ENCODE measurements at places on chromosomes 11 and 22.

GRCh38 chr22:37455896-37456295, 28.6 kb upstream of the ELFN2 start:
- no peak for DNase-seq

GRCh38 chr11:24760681-24761080, 263.8 kb downstream of the LUZP2 start:
- peak; percentile 6 for DNase-seq

- no peak for DNase-seq
Measured at GRCh38 chr22:27798511-27799014, 3.0 kb downstream of the MN1 start.

- DNase-seq: no peak
Measured at GRCh38 chr22:32743046-32743445, 58.5 kb upstream of the TIMP3 start.

- peak; percentile 13 for DNase-seq
Measured at GRCh38 chr11:26992031-26992541, 1.8 kb upstream of the FIBIN start.

DNA sequence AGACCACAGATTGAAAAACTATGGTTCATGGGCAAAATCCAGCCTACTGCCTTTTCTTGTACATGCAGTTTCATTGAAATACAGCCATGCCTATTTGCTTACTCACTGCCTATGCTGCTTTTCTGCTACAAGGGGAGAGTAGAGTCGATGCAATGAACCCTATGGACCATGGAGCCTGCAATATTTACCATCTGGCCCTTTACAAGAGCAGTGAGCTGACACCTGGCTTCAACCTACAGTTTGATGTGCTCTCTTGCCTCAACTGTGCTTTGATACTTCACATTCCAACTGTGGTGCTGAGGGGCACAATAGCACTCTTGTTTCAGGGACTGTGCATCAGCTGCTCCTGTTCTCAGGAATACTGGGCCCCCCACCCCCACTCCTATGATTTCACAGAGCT, 239.5 kb upstream of the SORL1-AS1 start:
- DNase-seq: no peak

GRCh38 chr11:122598971-122599370, 56.6 kb upstream of the UBASH3B start:
- DNase-seq: no peak

- no peak for DNase-seq
Measured at GRCh38 chr11:96622026-96622634, 232.3 kb downstream of the JRKL start.

GRCh38 chr11:762421-763072, 14.7 kb downstream of the GATD1 start:
- DNase-seq: peak; percentile 76

Data from NB4 (cell line).